ENCODE measurements at places on chromosomes 5 and 9. TPM values are rescaled to one million over a fixed set of nuclear protein-coding genes. Genes with fewer than 3 reads are reported as not detected.

C1QTNF2 gene
- total RNA-seq, result 2.3 TPM

GRCh38 chr9:136287960-136288753 lies 15.7 kb downstream of the CCDC187 start:
- DNase-seq, result no peak

DNA sequence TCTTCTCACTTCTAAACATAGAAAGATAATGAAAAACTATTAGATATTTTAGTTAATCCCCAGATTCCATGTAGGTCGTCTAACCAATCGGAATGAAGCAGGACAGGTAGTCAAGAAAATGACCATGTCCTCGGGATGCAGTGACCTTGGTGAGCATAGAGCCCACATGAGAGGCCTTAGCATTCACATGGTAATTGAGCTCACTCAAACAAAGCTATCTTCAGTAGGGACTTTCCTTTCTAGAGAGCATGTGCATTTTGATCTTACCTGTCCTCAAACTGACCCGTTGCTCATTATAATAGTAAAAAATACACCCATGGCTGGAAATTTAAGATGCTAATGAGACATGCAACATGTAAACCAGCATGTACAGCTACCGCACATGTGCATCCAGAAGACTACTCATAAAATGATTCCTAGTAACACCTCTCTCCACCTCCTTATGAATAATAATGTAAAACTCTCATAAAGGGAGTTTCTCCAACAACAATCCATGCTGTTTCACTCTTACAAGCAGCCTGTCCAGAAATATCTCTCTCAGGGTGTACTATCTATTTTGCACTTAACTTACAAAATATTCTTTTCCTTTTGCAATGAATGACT lies 274.0 kb upstream of the CDH9 start:
- no peak for DNase-seq

ASPN gene
- total RNA-seq, result 2.9 TPM
